ENCODE measurements at places on chromosomes 11 and 22.

GRCh38 chr22:44926124-44926475, 83.7 kb downstream of the PHF21B start:
- no peak for DNase-seq

DNA sequence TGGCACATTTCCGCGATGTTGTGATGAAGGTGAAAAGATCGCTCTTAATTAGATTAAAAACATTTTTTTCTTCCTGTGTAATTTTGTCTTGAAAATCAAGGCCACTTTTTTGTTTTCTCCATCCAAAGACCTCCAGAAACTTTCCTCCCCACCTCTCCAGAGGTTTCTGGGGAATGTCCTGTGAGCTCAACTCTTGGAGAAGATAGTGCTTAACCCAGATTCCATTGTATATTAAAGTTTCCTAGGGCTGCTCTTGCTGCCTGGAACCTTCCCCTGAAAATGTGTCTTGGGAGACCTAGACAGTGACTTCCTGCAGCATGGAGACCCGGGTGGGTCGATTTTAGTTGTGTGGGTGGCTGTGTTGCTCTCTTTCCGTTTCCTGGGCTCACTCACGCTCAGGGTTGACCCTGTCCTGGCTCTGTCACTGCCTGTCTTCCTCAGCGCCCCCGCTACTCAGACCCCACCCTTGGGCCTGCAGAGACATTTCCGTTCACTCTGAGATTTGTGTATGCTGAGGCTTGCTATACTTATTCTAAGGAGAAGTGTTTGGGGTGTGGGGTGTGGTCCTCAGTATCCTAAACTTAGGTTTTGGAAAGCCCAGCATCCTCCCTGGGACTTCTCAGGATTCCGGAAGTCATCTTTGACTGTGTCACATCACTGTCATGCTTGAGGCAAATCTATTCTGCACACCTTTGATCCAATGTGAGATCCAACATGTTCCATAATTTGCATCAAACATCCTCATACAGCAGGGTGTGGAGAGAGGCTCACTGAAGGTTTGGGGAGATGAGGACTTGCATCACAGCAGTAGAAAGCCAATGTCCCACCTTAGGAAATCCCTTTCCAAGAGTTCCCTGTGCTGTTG, 47.2 kb downstream of the KCNQ1OT1 start:
- no peak for DNase-seq

DNA sequence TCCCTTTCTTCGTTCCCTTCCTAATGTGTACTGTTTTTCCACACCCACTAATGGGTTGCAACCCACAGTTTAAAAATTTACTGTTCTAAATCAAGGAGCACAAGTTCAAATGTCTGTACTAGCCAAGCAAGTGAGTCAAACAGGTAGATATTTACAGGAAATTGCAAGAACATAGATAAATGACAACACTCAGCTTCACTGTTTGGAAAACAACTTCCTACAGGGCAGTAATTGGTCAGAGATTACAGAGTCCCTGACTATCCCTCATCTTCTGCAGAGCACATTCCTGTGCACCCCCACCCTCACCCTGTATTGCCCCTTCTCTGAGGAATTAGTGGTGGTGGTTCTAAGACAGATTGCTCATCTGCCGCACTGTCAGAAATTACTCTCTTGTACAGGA, 1.9 kb downstream of the SERPING1 start:
- no peak for DNase-seq

DNA sequence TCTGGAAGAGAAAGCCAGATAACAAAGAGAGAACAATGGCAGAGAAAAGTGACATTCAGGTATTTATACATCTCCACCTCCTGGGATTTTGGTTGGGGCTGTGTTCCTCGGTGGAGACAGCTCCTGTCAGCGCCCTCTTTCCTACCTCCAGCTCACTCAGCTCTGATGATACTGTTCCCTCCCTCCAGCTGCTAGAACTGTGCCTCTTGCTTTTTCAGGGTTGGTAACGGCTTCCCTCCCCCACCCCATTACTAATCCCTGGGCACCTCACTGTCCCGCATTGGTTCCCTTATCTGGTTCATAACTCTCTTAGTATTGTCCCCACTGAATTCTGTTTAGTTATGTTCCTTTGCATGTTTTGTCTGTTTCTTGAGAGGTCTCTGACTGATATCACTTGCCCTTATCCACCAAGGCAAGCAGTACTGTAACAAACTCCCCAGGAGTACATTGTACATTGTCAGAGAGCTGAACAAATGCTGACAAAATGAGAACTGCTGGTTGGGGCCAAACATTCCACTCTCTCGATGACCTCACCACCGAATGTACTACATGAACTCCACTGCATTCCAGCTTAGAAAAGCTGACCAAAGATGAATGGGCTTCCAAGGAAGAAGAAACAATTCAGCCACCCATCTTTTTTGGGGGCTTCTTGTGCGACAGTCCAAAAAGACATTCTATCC, 5.7 kb upstream of the FBXO3 start:
- DNase-seq: peak; percentile 20

- DNase-seq: peak; percentile 84
Observed at GRCh38 chr11:116853461-116854073, 16.1 kb upstream of the APOA1 start.

DNA sequence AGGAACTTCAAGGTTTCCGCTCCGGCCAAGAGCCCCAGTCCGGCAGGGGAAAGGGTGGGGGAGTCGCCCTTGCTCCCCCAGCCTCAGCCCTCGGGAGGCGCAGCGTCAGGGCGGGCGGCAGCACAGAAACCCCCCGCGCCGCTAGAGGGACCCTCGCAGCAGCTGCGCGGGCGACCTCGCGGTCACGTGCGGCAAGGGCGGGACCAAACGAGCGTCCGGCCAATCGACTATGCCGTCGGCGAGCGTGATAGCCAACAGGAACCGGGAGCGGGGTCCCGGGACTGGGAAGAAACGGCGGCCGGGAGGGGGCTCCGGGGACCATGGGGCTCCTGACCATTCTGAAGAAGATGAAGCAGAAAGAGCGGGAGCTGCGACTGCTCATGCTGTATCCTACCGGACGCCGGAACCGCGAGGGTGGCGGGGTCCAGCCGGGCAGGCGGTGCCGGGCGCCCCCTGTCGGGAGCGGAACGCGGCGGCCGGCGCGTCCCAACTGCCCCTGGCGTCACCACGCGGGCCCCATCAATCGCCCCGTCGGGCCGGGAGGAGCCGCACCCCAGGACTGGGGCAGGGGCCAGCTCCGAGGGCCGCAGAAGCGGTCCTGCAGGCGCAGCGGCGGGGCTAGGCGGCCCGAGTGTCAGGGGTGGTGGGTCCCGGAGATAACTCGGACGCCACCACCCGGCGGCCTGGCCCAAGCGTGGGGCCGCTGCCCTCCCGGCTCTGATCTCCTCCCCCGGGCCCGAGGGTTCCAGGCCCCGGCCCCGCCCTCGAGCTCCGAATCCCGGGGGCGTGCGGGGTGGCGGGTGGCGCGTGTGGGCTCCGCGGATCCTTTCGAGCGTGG, at the start of gene ARL2:
Gene ARL2, plus strand, starts transcription at position 273 of the 838 bp plus-strand sequence. Its CDS starts 48 bp downstream, at position 321.
- DNase-seq: peak; percentile 71

GRCh38 chr22:50473855-50474671, 772 bp downstream of the SBF1 start:
- DNase-seq: peak; percentile 8

GRCh38 chr11:117921456-117921855, 7.7 kb downstream of the TMPRSS13 start:
- DNase-seq: no peak

DNA sequence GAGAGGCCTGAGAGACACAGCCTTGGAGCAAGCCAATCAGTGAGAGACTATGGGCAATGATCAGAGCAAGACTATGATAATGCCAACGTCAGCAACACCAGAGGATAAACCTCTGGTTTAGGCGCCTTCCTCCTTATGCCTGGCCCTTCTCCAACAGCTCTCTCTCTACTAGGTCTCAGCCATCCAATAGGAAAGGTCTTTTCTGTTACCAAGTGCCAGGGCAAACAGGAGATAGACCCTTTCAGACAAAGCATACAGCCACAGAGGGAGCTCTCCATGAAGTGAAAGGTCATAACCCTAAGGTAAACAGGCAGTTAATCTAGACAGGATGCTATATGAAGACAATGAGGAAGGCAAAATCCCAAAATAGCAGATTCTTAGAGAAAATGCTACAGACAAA, 9.5 kb downstream of the STK33 start:
- DNase-seq: no peak

GRCh38 chr22:47608421-47608820, 846.0 kb downstream of the TBC1D22A start:
- DNase-seq: no peak

DNA sequence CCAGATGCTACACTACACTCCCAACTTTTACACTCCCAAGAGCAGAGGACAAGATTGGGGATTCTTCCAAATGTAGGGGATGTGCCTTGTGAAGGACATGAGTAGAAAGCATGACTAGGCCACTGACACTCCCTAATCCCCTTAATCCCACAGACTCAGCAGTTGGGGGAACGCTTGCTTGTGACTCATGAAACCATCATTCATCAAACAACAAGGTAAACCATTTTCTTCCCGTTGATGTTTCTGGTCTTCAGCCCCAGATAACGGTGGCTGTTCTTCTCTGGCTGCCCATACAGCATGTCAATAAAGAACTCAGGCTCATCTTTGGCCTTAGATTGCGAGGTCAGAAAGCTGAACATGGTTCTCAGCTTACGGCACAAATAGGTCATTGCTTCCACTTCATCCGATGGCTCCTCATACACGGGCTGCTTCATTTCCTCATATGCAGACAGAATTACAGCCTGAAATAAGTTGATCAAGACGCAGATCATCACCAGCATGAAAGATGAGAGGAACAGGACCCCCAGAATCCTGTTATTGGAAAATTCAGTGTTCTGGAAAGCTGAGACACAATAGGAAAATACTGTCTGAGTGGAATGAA, 6.4 kb upstream of the CDPF1 start:
- peak; percentile 45 for DNase-seq

GRCh38 chr22:35930933-35931332, 97.7 kb downstream of the RBFOX2 start:
- DNase-seq: peak; percentile 60

DNA sequence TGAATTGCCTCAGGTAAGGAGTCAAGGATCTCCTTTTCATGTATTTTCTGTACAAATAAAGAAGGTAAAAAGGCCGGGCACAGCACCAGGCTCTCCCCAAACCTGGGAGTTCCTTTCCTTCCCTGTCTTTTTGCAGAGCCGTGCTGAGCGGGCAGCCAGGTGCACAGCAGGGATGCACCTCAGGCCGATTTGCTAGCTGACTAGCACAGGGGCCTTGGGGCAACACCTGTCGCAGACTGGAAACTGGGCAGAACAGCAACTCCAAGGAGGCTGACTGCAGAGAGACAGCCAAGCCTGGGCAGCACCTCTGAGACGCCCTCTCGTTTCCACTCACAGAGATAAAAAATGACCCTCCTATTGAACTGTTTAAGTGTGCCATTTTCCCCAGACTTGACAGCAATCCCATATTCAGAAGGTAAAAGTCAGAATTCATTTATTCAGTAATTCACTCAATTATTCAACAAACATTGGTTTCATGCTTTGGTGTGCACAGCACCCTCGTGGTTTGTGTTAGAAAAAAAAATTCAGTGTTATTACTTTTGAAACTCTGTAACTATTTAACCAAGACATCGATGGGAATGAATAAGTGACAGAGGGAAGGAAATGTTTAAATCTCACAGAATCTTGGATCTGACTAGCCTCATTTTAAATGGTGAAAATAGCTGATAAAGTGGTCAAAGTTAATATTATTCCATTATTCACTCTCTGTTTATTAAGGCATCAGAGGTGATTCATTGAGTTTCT, 120.9 kb downstream of the GALNT18 start:
- DNase-seq: no peak

- no peak for DNase-seq
Observed at GRCh38 chr22:44454113-44454769, 43.8 kb downstream of the RTL6 start.

DNA sequence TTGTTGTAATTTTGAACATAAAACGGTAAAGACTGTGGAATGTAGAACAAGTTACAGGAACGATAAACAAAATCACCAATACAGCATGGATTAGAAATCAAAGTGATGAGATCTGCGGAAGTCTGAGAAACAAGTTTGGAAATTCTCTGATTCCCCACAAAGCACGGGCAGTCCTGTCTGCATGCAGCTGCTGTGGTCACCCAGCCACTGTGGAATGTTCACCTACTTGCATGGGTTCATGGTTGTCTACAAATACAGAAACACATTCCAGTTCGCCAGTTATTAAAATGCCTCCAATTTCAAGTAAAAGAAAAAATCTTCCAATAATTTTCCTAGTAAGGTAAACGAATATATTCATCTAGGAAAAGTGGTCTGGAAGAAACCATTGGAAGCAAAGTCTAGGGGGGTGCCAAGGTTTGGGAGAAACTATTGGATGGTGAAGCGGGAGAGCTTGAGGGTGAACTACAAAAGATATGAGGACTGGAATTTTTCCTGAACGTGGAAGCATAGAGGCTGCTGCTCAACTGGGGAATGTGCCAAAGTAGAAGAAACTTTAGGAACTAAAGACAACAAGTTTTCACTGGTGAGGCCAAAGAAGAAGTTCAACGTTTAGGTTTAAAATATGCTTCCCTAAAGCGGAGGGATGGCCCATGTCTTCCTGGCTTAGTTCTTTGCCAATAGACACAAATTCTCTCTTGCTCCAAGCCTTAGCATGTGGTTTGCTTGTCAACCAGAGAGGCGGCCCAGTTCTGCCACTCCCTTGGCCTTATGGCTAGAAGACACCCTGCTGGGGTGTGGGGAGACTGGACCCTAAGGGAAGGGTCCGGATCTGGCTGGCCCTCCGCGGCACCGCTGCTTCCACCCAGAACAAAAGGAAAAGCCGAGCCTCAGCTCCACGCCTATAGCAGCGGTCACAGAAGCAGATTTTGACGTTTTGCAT, 70.2 kb downstream of the CTTN start:
- no peak for DNase-seq

- DNase-seq: no peak
Observed at GRCh38 chr22:49398115-49398514, 429.6 kb downstream of the BRD1 start.

DNA sequence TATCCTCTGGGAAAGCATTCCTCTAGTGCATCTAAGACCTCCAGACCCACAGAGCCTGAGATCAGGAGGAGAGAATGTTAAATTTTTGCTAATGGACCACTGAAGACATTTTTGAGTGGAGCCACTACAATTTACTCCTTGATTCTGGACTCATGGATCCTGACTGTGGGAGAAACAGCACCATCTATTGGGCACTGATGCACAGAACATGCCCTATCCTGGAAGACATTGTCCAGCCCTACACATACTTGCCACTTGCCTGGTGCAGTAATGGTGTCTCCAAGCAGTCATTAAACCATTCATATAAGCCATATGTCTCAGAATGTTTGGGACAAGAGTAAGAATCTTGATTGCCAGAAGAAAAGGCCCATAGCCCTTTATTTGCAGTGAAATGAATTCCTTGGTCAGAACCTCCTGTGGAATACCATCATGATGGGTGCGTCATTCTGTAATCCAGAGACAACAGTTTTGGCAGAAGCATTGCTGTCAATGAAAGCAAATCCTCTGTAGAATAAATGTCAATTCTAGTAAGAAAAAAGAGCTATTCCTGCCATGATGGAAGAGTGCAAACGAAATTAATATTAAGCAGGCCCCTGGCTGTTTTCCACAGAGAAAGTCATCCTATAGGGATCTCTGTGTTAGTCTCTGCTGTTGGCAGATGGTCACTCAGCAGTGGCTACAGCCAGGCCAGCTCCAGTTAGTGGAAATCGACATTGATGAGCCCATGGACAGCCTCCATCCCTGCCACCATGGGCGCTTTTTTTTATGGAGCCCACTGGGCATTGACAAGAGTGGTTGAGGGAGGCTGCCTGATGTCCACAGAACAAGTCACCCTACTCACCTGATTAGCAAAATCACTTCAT, 43.5 kb downstream of the GGTLC2 start:
- peak; percentile 14 for DNase-seq

Measured in RCC 7860 (cell line).